Mammary microvascular endothelial cell (primary cell): ENCODE measurements at places on chromosomes 3 and 15. TPM values are rescaled to one million over a fixed set of nuclear protein-coding genes. Genes with fewer than 3 reads are reported as not detected.

RTP1 gene
- total RNA-seq: not detected in 2 replicates

CHRNA7 gene
- 0.64 and 0.73 TPM in 2 replicates for total RNA-seq

DNASE1L3 gene
- total RNA-seq: 1.3 and 1.5 TPM in 2 replicates

KLHL40 gene
- not detected in 2 replicates for total RNA-seq

PLA2G4D gene
- not detected in 2 replicates for total RNA-seq

NXPE3 gene
- 6.7 and 7.9 TPM in 2 replicates for total RNA-seq

HTR3E gene
- not detected in 2 replicates for total RNA-seq

ACP3 gene
- total RNA-seq: not detected in 2 replicates

CIB1 gene
- total RNA-seq: 34.0 and 34.8 TPM in 2 replicates

CKMT1B gene
- total RNA-seq: not detected in 2 replicates

SIDT1 gene
- under 0.01 TPM in 1 of 2 replicates, not detected in the other for total RNA-seq

IL12A gene
- 2.3 and 6.7 TPM in 2 replicates for total RNA-seq

C3orf22 gene
- total RNA-seq: not detected in 2 replicates

GASK1A gene
- not detected in 2 replicates for total RNA-seq
